ENCODE measurements at places on chromosomes 16 and 17.

DNA sequence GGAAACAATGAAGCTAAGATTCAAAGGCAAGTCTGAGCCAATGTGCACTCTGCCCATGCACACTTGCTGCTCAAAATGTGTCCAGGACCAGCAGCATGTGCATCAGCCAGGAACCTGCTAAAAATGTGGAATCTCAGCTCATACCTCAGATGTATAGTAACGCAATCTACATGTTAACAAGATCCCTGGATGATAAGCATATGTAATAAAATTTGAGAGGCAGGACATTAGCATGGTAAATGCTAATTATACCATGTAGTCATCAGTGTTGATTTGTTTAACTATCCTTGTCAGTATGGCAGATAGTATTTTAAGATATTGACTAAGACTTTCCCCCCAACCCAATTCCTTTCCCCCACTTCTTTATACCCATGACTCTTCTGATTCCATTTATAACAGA is 379.6 kb downstream of the TOX3 start:
- DNase-seq, result no peak

DNA sequence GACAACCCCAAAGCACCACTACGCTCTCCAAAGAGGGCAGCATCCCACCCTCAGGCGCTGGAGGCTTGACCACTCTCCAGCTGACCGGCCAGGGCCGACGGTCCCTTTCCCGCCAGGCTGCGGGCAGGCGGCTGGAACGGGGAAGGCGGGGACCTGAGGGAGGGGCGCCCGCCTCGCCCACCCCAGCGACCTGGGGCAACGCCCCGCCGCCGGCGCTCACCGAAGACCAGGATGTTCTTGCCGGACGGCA is 431 bp downstream of the DYNC1LI2 start:
- peak; percentile 20 for DNase-seq

DNA sequence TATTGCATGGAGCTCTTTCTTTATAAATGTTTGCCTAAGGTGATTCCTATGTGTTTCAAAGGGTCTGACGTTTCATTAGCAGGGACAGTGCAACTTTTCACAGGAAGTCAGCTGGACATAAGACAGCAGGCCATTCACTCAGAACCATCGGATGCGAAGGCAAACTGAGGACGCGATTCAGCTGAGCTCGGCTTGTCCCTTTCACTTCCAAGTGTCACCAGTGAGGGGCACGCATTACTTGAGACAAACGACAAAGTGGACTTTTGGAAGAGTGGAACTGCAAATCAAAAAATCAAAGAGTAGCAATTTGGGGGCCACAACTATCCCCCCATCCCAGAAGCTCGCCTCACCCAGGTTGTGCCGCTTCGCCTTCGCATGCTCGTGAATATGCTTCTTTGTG is 14.6 kb downstream of the USP22 start:
- DNase-seq, result no peak

- DNase-seq, result peak; percentile 80
Measured at GRCh38 chr17:82863941-82864712, 24.3 kb upstream of the ZNF750 start.

- no peak for DNase-seq
Measured at GRCh38 chr17:32276171-32276601, 10.6 kb downstream of the RHBDL3 start.

GRCh38 chr16:87700406-87701077 is 65.2 kb downstream of the KLHDC4 start:
- DNase-seq, result no peak

DNA sequence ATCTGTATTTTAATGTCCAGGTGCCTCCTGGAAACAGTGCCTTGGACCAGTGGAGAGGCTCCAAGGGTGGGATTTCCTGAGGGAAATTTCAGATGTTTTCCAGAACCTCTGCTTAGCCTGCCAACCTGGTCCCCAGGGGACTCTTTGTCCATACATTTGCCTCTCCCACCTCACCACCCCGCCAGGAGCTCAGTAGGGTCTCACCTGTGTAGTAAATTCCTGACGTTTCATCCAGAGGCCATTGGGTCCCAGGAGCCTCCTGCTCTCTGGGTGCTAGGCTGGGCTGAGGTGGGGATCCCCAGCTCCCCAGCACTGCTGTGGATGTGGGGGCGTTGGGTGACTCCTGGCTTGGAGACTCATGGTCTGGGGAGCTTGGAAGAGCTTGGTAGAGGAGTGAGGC is 2.7 kb downstream of the NLRP1 start:
- DNase-seq, result no peak

DNA sequence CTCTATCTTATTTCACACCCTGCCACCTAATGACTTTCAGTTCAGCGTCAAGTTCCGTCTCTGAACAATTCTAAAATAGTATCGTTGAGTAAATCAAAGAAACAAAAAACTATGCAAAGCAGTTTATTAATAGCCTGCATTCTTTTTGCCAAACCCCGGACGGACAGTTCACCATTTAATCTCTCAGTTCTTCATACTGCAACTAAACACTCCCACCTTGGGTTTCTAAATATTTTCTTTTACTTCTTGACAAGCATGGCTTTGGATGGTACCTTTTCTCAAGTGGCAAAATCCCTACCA is 1.2 kb downstream of the MYH11 start:
- no peak for DNase-seq

- DNase-seq, result peak; percentile 30
Measured at GRCh38 chr16:8963010-8963820, 491 bp downstream of the USP7 start.

DNA sequence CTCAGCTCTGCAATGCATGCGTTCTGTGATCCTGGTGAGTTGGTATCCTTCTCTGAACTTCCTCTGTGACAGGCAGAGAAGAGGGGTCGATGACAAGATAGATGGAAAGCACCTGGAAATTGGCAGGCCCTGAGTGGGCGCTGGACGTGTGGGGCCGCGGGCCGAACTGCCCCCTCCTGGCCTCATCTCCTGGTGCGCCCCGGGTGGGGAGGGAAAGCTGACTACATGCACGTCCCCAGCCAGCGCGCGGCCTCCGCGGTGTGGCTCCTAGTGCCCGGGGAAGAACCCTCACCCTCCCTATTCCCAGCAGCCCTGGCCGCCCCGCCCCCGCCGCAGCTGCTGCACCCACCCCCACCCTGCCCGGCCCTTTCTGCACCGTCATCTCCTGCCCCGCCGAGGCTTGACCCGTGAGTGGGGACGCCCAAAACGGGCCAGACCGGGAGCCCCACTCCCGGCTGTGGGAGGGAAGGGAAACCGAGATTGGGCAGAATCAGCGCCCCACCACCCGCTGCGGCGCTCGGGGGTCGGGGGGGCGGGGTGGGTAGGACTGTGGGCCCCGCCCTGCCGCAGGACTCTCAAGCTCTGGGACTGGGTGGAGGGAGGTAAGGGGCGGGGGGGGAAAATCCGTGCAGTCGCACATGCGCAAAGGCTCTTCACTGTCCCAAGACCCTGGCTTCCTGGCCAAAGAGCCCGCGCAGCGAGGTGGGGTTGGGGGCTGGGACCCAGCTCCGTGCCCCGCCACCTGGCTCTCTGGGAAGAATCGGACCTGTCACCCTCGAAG is at the start of gene NOL3:
NOL3 (plus strand) TSS at position 371 of the 781 bp plus-strand sequence.
- DNase-seq, result peak; percentile 71

DNA sequence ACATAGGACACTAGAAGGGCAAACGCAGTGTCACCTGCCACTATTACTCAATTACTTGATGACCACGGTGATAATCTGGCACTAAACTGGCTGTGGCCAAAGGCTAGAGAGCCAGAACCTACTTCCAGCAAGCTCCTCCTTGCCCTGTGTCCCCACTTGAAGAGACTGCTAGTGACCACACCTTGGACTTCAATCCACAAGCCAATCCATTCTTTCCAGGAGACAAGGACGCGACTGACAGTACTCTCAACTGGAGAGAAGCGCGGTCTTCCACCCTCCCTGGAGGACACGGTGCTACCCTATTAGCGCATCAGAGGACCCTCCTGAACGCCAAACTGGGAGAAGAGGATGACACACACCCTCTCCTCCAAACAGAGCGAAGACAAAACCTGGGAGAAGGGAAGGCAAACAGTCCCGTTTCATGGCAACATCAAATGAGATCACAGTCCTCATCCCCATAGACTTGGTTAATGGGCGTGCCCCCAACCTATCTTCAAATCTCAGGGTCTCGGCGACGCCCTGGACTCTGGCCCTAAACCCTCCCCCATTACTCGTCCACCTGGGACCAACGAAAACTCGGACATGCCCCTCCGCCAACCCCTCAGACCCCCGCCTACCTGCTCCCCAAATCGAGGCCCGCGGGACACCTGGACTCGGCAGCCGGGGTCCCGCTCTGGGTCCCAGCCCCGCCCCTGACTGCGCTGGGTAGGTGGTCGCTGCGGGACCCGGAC is 508 bp downstream of the FLCN start:
- no peak for DNase-seq

GRCh38 chr17:2856727-2857126 is 60.5 kb downstream of the RAP1GAP2 start:
- no peak for DNase-seq
